WERI-Rb-1 (cell line): ENCODE measurements at places on chromosomes 7 and 10.

- DNase-seq = peak; percentile 18
These were observed 40.9 kb upstream of the FRMD4A start for GRCh38 chr10:14371581-14371980.

- DNase-seq = no peak
These were observed at the start of gene SAMD9 for GRCh38 chr7:93117852-93118530. Gene SAMD9 (minus strand): TSS chr7:93117979. CDS start chr7:93106097, 11,882 bp downstream.

DNA sequence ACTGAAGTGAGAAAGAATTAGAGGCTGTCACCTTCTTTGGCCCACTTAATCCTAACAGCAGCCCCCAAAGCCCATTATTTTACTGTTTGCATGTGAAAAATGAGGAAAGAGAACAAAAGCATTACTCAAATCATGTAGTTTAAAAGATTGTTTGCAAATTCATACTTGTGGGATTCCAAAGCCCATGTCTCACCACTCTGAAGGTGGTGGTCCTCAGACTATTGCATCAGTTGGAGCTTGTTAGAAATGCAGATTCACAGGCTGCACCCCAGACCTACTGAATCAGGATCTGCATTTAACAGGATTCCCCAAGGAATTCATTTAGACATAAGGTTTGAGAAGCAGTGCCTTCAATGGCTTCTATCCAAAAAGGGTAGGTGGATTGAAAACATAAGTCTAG, 93.7 kb upstream of the PDE1C start:
- no peak for DNase-seq

- DNase-seq = no peak
These were observed 104.7 kb downstream of the SEPTIN7 start for GRCh38 chr7:35905555-35905954.

- DNase-seq = no peak
These were observed 133.8 kb downstream of the WNT2 start for GRCh38 chr7:117188949-117189592.

DNA sequence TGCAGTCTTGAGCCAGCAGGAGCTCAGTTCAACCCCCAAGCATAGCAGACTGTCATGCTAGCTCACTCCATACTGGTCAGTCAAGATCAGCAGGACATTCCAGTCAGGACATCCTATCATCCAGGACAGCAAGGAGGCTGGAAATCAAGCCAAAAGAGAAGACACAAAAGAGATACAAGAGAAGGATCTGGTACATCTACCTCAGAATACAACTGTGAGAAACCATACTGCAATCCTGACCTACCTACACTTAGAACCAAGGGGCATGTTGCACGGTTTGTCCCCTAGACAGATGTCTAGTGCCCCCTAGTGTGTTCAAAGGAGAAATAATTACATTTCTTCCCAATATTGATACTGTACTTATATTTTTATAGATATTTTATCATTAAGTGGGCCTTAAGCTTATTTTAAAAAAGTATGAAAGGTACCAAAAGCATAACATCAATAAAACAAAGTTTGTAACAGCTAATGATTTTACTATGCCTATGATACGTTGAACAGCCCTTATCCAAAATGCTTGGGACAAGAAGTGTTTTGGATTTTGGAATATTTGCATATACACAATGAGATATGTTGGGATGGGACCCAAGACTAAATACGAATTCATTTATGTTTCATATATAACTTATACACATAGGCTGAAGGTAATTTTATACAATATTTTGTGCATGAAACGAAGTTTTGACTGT, 26.7 kb downstream of the ERCC6 start:
- peak; percentile 6 for DNase-seq

DNA sequence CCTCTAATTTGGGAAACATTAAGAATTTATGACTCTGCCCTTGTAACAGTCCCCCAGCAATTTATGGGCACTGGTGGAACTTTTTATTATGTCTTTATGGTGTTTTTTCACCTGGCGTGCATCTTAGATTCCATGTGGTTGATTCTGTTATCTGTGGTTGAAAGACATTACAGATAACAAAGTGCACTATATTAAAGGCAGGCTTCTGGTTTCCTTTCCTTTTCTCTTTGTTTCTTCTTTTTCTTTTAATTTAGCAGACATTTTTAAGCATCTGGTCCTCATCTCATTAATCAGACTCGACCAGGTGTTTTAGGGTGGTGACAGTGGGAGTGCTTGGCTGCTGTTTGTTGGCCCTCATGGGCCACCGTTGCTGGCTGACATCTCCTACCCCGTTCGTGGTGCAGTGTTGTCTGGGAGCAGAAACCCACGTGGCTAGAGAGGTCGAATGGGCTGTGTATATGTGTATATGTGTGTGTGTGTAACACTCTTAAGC, 77.4 kb downstream of the LRMDA start:
- no peak for DNase-seq

GRCh38 chr7:97973206-97973658, 16.8 kb downstream of the OCM2 start:
- DNase-seq = peak; percentile 11

- no peak for DNase-seq
These were observed 141.5 kb downstream of the MTPAP start for GRCh38 chr10:30207485-30208052.

DNA sequence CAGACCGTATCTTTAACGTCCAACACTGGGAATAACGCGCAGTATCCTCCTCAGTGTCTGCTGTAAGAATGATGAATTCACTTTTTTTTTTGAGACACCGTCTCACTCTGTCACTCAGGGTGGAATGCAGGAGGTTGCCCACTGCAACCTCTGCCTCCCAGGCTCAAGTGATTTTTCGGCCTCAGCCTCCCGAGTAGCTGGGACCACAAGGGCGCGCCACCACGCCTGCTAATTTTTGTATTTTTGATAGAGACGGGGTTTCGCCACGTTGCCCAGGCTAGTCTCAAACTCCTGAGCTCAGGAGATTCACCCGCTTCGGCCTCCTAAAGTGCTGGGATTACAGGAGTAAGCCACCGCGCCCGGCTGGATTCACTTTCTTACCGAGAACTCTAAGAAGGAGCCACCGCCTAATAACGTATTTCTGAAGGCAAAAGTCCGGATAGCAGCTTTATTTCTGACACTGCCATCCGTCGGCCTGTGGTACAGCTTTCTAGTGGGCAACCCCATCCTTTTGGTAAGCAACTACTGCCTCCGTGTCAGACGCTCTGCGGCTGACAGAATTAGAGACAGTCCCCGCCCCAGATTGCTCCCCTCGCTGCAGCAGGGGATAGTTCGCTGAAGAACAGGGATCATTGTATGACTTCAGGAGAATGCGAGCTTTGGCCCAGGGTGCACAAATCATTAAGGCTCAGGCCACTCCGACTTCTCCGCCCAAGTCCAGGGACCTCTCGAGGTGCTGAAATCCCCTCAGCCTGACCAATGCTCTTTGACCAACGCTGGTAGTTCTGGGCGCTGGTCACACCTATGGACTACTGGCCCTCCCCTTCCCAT, 662 bp downstream of the POLR3A start:
- DNase-seq = peak; percentile 13

DNA sequence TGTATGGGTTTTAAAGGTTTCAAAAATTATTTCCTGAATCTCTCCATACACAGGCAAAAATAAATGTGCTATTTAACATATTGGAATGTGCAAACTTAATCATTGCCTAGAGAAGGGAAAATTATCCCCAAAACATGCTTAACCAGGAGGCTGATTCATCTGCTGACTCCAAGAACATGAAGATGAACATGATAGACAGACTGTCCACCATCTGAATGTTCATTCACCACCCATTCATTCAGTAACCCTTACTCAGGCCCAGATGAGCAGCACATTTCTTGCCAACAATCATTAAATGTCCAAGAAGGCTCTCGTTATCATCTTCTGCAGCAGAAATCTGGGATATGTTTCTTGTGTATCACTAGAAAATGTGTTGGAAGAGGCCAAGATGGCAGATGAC, 110.6 kb downstream of the PPP1R9A start:
- no peak for DNase-seq

DNA sequence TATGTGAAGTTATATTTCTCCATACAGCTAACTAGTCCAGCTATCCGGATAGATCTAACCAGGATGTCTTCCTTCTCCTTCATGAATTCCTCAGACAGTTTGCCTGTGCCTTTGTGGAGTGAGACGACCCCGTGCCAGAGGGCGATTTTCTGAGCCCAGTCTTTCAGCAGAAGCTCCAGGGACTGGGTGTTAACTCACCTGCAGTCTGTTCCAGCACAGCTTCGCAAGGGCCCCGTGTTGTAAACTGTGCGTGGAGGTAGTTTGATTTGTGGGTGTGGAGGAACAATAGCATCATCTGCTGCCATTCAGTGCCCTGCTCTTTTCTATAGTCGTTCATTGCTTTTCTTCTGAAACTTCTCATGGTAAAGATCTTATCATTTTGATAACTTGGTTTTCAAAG, 103.8 kb downstream of the INPP5A start:
- no peak for DNase-seq

DNA sequence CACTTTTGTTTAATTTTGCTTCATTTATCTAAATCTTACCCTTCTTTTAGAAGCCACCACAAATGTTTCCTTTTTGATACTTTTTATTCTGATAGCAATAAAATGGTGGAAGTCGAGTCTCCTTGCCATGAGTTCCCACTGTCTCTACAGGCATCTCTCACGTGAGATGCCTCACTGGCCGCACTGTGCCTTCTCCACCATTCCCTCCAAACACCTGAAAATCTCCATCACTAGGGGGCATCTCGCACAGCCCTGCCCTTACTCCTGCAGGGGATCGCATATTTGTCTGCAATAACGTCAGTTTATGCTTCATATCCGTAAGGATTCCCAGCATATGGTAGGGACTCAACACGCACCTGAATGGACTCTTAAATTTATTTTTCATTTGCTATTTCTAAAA, 56.3 kb upstream of the NCAPG2 start:
- no peak for DNase-seq

- DNase-seq = no peak
These were observed 34.8 kb downstream of the JMJD1C start for GRCh38 chr10:63430999-63431356.

- no peak for DNase-seq
These were observed 93.2 kb downstream of the INPP5A start for GRCh38 chr10:132630666-132631337.

DNA sequence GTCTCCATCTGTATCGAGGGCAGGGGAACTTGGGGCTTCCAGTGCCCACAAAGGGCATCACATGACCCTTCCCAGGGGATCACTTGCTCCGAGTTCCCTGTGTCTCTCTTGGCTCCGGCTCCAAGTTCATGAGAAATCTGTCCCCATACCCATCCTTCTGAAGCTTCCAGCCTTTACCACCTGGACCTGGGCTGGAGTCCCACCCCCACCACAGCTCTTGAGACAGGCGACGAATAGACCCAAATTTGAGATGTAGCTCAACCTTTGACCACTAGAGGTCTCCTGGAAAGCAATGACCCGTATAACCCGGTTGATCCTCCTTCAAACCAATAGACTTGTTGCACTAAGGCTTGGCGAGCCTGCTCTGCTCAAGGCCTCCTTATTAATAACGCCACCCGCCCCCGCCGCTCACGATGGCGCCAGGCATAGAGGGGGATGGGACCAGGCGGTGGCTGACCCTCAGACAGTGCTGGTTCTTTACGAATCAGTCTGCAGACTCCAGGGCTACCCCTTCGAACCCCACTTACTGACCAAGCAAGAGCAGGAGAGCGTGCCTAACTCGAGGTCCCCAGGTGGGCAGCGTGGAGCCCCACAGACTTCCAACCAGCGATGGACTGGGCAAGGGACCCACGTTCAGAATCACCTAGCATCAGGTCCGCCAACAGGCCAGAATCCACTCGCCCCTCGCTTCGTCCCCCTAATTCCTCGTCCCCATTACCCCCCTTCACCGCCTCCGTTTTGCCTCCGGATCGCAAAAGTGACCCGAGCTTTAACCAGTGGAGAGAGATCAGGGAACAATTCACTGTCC, 4.4 kb upstream of the ARID5B start:
- DNase-seq = peak; percentile 62

GRCh38 chr10:60495338-60496055, 105.8 kb upstream of the ANK3 start:
- DNase-seq = no peak

- DNase-seq = no peak
These were observed 24.3 kb downstream of the PDZD8 start for GRCh38 chr10:117350909-117351308.

DNA sequence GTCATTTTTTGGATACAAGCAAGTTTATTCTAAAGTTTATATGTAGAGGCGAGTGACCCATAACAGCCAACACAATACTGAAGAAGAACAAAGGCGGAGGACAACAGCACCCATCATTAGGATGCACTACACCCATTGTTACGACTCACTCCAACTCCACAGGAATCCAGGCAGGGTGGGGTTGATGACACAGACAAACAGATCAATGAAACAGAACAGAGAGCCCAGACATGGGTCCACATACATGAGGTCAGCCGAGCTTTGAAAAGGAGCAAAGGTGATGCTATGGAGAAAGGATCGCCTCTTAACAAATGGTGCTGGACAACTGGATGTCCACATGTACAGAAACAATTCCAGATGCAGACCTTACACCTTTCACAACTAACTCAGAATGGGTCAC, 426.4 kb downstream of the PTPRN2 start:
- no peak for DNase-seq

DNA sequence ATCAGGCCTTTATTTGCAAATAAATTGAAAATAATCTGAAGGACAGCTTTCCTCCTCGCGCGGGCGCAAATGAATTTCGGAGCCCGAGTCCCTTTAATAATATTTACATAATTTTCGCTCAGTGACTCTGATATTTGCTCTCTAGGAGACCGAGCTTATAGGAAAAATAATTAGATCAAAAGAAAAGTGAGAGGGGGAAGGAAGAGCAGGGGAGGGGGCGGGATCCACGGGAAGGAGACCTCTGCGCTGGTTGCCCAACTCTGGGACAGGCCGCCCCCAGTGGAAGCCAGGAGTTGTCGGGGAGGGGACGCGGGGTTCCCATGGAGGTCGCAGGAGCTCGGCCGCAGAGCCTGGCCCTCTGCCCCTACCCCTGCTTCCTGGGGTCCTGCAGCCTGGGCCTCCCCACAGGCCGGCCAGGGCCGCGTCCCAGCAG, 5.8 kb downstream of the UNCX start:
- DNase-seq = no peak

DNA sequence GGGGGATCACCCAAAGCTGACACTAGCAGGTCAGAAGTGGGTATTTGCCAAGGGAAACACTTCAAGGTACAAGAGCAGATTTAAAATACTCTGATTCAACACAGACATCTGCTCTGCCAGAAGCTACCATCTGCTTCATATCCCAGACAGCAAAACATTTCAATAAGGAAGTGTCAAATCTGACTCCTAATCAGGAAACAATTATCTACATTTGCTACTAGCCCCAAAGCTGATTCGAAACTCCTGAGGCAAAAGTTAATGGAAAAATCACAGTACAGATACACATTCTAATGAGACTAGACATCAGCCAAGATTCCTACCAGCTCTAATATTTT, 48.9 kb downstream of the PARD3 start:
- DNase-seq = peak; percentile 29

DNA sequence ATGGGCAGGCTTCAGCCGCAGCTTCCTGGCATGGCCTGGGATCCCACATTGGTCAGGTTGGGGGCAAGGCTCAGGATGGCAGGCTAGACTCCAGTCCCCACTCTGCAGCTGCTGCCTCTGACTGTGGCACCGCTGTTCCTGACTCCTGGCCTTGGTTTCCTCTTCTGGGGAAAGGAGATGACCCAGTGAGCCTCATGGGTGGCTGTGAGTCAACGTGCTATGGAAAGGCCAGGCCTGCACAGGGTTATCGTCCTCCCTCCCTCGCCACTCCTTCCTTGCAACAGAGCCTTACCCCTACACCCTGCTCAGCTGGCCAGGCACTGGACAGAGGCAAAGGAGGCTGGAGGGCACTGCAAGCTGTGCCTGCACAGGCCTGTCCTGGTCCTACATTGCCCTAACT, 36.1 kb upstream of the CHST15 start:
- DNase-seq = no peak
